ENCODE measurements at places on chromosomes 7 and 10.

DNA sequence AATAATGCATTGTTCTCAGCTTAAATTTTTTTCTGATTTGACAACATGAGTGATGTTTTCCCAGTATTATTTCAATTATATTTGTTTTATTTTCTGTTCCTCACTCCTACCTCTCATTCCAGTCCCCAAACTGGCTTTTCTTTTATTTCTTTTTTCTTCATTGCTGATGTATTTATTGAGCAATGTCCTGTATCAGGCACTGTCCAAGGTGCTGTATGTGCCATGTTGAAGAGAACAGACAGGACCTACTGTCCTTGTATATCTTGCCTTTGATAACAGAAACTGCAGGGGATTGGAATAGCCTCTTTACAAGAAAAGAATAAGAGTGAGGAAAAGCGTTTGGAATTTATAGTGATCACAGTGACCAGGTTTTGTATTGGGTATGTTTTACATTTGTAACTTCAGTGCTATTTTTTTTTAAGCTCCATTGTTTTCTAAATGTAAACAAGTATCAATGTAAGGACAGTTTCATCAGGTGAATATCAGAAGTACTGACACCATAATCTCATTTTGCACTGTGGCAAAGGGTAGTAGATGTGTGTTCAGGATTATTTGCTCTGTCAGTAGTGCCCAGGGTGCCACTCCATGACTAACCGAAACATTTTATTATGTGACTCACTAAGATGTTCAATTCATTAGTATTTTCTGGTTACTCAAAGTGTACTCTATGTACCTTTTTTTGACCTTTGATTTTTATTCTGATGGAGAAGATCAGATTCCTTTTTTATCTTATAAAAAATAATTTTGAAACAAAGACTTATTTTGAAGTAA, 15.6 kb upstream of the CLDN12 start:
- DNase-seq, result no peak

GRCh38 chr10:35911954-35912353, 269.9 kb upstream of the FZD8 start:
- no peak for DNase-seq

DNA sequence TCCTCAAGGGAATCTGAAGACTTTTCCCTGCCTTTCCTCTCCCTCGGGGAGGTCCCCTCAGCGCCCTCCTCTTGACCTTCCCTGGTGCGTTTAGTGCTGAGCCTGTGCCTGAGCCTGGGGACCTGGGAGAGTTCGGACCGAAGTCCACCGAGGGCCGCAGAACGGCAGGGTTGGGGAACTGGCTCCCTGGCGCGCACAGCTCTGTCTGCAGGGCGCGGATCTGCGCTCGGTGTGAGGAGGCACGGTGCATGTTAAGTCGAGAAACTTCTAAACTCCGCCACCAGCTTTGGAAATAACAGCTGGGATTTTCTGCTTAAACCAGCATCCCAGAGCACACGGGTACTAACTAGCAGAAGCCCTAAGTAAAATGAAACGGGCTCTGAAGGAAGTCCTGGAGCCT, 44.2 kb upstream of the SLC29A4 start:
- no peak for DNase-seq

GRCh38 chr10:131078131-131078881, 233.2 kb downstream of the TCERG1L start:
- no peak for DNase-seq

DNA sequence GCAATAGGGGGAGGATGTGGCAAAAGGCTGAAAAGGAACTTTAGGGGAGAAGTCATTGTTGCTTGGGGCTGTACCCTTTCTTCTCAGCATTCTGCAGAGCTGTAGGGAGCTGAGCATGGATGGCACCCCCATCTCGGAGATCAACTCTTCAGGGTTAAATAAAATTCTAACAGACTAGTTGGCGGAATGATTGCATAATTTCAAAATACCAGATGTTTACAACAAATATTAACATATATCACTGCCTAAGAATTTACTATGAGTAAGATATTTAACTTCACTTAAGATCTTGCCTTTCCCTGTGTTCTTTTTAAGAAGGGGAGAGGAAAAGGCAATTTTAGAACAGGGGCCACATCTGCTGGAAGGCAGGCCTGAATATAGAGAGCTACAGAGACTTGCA, 509 bp upstream of the OR2F1 start:
- no peak for DNase-seq

GRCh38 chr10:105950410-105950809, 1214.1 kb downstream of the SORCS1 start:
- peak; percentile 32 for DNase-seq

GRCh38 chr7:83452256-83452655, 196.7 kb downstream of the SEMA3E start:
- DNase-seq, result no peak

DNA sequence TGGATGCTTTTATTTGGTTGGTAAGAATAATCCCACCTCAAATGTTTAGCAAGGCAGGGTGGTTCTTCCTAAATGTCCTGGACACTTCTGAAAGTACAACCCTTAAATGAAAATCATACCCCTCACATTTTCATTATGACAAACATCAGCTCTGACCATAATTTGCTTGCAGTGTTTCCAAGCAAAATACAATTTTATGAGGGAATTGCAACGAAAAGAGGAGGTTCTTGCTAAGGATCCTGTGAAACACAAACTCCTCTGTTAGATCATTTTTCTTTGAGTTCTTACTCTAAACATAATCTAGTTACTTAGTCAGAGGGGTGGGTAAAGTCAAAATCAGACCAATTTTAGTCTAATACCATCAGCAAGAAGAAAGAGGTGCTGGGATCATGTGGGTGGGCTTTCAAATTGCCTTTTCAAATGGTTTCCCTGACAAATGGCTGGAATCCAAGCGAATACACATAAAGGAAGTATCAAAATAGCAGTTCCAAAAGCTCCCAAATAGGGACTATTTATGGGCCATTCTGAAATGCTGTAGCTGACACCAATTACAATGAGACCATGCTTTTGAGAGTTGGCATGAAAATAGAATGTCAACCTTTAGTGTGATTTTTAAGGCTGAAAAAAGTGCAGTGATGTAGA, 164.9 kb upstream of the INHBA start:
- no peak for DNase-seq

DNA sequence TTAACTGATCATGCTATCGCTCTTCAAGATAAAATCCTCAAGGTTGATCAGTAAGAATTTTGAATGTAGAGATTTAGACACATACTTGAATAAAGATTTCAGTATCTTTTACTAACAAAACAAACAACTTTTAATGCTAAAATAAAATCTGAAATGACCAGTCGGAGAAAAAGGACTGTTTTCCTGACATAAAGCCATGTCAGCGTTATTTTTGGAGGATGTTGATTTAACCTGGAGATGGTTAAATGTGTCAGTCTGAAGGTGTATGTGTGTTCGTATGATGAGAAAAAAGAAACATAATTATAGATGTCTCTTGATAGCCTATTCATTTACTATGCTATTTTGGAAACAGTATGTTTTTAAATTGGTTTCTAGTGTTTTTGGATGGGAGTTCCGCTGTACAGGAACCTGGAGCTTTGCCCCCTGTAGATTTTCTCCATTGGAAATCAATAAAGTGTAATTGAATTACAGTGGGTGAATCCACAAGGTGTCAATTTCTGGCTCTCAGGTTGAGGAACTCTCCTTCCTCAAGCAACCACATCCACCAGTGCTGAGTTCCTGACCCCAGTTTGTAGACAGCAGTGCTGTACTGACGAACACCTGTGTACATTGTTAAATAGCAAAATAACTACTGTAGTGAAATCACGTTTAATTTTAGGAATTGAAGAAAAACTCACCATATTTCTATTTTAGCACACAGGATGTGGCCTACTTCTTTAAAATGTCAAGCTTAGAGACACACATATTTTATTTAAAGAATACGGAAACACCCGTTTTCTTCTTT, 670.1 kb downstream of the MAGI2 start:
- no peak for DNase-seq

DNA sequence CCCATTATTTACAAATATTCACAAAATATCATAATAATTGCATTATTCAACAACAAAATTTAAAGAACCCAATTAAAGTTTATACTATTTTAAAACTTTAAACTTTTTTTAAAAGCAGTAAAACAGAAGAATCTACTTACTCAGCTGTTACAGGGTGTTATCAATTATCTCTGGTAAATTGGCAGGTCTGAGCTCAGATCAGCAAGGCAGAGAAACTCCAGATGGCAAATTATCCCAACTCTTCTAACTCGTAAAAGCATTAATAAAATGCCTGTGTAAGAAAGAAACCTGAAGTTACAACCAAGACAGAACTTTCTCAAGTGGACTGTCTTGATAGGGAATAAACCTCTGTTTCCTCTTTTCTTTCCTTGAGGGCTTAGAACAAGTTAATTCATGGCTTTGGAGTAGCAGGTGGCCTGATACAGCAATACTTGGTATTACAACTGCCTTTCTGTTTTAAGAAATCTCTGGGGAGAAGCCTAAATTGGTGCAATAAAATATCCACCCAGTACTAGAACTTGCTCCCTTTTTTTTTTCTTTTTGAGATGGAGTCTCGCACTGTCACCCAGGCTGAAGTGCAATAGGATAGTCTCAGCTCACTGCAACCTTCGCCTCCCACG, 275.3 kb upstream of the MKLN1 start:
- no peak for DNase-seq

DNA sequence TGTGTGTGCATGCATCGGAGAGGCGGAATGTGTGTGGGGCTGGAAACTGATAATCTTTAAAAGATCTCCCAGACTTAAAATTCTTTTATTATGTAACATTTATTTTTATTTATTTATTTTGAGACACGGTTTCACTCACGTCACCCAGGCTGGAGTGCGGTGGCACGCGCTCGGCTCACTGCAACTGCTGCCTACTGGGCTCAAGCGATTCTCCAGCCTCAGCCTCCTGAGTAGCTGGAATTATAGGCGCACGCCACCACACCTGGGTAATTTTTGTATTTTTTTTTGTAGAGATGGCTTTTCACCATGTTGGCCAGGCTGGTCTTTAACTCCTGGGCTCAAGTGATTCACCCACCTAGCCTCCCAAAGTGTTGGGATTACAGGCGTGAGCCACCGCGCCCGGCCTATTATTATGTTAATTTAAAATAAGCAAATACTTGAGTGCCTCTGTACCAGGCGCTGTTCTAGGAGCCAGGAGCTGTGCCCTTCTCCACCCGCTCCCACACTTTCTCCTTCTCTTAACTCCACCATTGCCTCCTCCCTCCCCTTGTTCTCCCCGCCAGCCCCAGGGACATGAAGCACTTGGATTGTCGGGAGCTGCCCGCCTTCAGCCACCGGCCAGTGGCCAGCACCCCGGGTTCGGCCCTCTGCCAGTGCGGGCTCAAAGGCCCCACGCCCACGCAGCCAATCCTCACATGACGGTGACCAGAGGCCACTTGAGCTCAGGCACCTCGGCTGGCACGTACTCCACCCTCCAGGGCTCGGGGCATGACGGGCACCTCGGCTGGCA, 163.6 kb downstream of the DNAJB6 start:
- DNase-seq, result no peak

GRCh38 chr10:110389255-110389654, 84.5 kb upstream of the SMNDC1 start:
- no peak for DNase-seq

DNA sequence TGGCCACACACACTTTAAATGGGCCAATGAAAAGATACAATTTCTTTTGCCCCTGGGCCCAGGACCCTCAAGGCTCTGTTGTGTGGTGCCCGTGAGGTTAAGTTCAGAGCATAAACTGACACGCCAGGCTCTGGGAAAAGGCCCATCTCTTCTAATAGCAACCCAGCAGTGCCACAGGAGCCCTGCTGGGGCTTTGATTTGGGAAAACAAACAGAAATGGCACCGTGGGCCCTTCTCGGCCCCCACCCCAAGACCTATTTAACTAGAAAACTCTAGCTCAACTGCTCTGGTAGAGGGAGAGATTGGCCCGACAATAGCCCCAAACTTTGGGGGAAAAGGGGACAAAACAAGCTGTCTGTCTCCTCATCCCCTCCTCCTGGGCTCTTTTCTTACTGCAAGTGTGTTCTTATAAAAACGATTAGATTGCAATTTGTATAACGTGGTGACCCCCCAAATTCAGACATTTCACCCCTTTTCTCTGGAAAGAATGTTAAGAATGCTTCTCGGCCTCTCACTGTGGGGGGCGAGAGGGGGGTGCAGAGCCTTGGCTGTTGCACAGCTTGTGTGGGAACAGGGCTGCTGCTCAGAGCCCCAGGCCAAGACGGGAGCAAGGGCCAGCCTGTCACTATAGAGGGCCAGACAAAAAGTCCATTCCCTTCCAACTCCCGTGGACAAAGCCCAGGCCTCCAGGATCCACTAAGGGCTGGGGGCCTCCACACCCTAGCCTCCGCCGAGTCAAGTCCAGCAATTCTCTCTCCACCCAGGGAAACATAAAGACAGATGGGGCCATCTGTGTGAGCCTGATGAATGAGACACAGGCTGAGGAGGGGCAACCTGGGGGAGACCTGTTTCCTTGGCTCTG, 26.8 kb downstream of the DPCD start:
- DNase-seq, result no peak

DNA sequence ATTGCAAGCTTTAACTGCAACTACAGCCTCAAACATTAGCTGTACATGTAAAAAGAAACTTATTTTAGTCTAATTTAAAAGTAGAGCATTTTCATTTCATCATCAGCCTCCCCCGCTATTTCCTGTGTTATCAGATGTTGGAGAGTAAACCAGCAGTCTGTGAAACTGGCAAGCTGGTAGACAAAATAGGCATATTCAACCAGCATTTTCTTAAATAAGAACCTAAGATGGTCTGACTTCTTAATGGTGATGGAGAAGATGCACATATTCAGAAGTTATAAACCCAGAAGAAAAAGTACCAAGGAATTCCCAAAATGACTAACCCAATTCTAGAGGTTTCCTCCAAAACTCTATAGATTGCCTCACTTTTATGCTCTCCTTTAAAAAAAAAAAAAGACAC, 24.9 kb downstream of the PIK3AP1 start:
- no peak for DNase-seq

DNA sequence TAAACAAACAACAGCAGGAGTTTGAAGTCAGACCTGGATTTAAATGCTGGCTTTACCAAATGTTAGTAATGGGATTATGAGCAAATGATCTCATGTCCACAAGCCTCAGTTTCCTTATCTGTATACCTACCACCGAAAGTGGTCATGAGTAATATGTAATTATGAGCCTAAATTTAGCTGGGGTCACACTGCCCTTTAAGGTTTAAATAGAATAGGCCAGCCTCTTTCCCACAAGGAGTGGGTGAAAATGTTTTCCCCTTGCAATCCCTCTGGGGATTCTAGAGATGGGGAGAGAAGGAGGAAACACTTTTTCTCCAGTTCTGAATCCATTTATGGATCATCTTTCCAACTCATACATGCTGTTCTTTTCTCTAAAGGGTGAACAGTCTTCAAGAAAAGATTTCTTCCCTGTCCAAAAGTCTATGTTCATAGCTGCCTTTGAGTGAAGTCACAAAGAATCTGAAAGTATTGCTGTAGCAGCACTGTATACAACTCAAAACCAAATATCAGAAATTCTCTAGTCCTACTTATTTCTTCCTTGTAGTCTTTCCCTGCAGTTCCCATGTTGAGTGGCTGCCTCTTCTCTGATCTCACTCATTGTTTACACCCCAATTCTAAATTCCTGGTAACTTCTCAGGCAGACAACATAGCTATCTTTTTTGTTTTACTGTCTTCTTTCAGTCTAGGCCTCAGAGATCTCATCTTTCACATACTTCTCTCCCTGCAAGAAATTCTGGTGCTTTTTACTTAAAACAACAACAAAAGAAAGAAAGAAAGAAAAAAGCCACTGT, 7.4 kb upstream of the TSPAN12 start:
- DNase-seq, result no peak

All from urothelium cell line (cell line).